Brain (organoid and tissue), 16 donors: ENCODE measurements at places on chromosomes 12 and 14.

DNA sequence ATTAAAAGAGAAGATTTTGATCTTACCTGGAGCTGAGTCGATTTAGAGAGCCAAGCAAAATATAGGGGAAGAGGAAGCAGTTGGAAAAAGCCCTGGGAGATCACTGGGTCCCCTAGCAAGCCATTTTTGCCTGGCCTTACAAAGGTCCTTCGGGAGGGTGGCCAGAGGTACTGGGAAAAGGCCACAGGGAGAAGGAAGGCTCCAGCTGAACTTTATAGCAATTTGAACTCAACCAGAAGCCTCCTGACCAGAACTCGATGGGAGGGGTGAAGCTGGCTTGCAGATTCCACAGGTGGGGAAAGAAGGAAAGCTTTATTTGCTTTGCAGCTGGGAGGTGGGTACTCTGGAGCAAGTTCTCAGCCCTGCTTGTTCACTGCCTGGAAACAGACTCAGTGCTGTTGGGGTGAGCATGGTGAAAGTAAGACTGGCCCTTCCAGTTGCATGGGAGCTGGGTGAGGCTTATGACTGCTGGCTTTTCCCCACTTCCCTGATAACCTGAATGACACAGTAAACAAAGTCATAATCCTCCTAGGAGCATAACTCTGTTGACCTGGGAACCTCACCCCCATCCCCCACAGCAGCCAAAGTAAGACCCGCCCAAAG is 855.8 kb downstream of the FSCB start:
- no peak for DNase-seq

GRCh38 chr14:43647302-43647701 is 859.8 kb downstream of the FSCB start:
- DNase-seq, result no peak

DNA sequence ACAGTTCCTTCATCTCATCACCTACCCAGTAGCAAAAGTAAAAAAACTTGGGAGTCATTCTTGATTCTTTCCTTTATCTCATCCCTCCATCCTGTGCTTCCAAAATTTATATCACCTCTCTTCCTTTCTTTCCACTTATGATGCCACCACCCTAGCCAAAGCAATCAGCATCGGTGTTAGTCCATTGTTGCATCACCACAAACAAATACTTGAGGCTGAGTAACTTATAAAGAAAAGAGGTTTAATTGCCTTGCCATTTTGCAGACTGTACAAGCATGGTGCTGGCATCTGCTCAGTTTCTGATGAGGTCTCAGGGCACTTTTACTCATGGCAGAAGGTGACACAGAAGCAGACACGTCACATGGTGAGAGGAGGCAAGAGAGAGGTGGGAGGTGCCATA is 19.8 kb upstream of the CATSPERB start:
- no peak for DNase-seq

DNA sequence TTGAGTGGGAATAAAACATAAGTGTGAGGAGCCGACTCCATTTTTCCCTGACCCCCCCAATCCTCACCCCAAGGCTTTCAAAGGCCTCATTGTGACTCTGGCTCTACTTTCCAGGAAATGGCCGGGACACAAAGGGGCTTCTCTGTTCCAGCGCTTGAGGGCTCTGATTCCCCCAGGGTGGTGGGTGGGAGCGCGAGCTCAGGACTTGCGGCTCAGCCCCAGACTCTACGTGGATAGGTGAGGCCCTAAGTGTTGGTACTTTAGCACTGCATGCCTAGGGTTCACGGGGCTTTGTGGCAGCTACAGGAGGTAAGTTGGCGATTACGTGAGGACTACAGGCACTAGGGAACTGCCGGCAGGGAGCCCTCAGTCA is 553 bp downstream of the CNPY2 start:
- DNase-seq, result peak; percentile 41

DNA sequence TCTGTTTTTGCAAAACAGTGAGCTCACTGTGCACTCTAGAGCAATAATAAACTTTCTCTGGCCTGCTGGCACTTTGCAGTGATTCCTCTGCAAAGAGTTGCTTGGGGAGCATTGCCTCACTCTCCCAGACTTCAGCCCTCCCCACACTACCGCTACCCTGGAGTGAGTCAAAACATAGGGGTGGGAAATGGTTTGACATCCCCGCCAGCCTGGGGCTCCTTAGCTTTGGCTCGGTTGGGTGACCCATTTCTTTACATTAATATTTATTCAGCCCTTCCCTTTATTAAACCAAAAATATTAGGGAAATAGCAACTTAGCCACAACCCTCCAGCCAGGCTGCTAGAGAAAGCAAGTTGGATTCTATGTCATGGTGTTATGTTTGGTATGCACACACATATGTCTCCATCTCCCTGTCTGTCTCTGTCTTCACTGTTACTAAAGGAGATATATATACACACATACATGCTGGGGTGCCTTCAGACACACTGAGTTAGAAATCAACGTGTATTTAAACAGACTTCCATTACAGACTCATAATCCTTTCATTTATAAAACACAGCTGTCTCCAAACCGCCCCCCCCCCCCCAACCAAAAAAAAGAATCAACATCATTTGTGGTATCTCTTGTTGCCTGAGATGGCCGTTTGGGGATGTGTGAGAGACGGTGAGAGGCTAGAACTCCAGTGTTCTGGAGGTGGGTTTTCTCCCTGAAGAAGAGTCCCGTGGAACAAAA is 3.4 kb upstream of the IRF2BPL start:
- DNase-seq, result no peak

DNA sequence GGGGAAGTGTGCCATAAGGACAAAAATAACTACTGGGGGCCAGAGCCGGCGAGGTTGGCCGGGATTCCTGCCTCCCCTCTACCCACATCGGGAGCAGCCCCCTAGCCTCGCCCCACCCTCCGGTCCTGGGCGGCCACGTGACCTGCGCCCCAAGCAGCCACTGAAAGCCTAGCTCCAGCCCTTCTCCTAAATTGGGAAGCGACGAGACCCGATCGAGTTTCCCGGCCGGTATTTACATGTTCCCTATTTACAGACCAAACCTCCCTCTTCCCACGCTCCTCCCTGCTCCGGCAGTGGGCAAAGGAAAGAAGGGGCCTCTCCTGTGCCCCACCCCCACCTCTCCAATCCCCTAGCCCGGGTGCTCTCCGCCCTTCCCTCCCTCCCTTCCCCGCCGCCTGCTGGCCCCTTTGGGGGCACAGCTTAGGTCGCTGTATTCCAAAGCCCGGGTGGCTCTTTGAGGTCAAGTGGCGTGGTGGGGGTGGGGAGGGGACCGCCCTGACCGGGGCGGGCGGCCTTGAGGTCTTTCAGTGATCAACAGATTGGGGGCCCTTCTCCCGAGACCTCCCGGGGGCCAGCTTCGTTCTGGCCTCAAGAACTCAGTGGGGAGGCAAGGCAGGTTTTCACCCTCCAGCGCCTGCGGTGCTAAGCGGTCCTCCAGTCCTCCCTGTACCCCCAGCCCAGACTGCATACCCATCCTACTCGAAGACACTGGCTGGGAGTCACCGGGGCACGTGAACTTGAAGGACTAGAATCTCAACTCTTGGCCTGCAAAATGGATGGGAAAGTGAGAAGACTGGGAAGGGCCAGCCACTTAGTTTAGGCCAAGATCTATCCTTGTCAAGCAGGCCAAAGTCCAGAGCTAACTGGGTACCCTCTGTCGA is 6.3 kb upstream of the CTDSP2 start:
- DNase-seq, result peak; percentile 55

- no peak for DNase-seq
Observed at GRCh38 chr12:80805106-80805505, 88.4 kb downstream of the MYF5 start.

DNA sequence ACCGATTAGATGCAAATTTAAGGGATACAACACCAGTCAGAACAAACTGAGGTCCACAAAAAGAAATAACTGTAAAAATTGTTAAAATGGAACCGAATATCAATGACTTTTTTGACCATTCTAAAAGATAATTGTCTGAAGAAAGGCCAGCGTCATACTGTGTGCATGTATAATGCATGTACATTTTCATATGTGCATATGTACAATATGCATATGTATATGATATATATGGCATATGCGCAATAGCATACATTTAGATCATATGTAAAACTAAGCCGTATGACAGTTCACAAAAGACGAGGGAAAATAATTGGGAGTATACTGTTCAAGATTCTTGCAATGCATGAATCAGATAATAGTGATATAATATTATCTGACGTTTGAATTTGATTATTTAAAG is 475.8 kb upstream of the TMEM132C start:
- peak; percentile 32 for DNase-seq

- no peak for DNase-seq
Observed at GRCh38 chr12:121511916-121512315, 68.9 kb downstream of the KDM2B start.

DNA sequence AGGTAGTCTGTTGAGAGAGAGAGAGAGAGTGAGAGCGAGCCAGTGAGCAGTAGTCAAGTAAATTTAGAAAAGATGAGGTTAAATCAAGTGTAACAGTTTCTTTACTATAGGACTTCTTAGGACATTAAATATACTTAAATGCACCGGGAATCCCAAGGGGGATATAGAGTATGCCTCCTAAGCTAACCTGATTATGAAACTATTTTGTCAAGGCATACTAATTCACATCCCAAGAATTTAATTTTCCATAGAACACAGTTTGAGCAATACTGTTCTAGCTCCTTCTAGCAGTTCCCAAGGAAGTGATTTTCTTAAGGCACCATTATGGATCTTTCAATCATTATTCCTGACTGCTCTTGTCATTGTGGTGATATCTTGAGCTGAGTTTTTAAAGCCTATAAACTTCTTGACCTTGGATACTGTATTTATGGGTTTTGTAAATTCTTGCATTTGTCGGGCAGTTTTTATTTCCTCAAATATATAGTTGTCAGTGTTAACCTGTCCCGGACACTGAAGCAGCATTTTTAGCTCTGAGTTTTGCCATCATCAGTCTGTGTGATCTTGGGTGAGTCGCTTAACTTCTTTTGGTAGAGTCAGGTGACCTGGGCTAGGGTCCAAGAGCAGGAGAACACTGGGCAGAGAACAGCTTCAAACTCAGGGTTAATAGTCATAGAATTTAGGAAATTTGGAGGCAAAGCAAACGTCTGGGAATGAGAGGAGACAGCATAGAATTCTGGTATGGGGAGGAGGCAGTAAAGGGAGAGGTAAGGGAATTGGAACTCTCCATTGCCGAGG is 196.5 kb upstream of the FRMD6 start:
- DNase-seq, result no peak

- no peak for DNase-seq
Observed at GRCh38 chr12:67747869-67748742, 99.6 kb downstream of the DYRK2 start.

GRCh38 chr12:19208456-19208855 is 78.9 kb downstream of the PLEKHA5 start:
- DNase-seq, result no peak

DNA sequence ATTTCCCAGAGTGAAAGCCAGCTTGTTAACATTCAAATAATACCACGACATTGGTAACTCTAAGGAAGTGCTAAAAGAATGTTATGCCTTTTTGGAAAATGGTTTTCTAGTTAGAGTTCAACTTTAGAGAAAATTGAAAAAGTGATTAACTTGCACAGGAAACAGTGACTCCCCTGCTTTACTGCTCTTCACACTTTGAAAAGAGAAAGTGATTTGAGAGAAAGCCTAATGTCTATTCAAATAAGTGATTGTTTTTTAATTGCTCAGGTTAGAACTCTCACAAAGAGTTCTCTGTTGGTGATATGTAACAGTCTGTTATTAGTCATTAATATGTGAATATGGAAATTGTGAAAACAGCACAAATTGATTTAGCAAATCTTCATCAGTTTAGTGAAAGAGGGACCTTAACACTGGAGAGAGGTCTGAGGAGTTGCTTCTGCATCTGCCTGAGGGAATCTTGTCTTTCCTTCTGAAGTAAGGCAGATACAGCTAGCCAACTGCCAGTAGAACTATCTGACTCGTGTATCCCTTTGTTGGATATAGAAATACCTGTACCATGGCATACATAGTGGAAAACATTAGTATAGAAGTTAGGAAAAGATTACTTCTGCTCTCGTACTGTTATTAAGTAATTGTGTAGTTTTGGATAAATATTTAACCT is 25.5 kb downstream of the ATF7IP start:
- DNase-seq, result no peak

DNA sequence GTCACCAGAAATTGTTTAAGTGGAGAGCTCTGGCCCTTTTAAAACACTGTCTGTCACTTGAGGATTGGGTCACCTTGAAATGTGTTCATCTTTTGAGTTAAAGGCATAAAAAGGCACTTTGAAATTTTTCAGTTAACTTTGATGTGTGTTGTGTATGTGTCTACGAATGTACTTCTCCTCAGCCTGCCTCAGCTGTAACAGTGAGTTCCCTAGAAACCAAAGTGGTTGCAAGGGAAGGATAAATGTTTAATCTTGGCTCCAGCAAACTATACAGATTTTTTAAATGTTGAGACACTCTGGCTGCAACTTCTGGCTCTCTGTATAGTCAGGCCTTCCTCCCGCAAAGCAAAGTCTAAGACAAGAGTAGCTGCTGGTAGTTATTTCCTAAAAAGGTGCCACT is 8.3 kb downstream of the DERA start:
- DNase-seq, result peak; percentile 64

DNA sequence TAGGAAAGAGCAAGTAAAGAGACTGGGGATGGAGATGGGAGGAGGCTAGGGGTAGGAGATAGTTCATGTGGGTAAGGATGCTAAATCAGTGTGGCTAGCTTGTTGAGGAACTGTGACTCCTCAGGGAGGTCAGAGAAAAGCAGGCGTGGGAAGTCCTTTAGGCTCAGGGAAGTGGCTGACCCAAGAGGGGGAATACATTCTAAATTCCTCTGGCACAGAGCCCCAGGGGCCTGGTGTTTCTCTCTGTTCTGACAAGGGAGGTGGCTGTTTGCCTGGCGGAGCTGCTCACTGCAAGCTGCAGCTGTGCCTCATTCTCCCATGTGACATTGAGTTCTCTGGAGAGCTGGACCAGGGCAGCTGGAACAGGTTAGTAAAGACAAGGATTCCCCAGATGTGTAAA is 152.2 kb upstream of the SLC38A2 start:
- DNase-seq, result no peak

GRCh38 chr12:58364389-58365086 is 423.2 kb downstream of the ATP23 start:
- DNase-seq, result no peak

DNA sequence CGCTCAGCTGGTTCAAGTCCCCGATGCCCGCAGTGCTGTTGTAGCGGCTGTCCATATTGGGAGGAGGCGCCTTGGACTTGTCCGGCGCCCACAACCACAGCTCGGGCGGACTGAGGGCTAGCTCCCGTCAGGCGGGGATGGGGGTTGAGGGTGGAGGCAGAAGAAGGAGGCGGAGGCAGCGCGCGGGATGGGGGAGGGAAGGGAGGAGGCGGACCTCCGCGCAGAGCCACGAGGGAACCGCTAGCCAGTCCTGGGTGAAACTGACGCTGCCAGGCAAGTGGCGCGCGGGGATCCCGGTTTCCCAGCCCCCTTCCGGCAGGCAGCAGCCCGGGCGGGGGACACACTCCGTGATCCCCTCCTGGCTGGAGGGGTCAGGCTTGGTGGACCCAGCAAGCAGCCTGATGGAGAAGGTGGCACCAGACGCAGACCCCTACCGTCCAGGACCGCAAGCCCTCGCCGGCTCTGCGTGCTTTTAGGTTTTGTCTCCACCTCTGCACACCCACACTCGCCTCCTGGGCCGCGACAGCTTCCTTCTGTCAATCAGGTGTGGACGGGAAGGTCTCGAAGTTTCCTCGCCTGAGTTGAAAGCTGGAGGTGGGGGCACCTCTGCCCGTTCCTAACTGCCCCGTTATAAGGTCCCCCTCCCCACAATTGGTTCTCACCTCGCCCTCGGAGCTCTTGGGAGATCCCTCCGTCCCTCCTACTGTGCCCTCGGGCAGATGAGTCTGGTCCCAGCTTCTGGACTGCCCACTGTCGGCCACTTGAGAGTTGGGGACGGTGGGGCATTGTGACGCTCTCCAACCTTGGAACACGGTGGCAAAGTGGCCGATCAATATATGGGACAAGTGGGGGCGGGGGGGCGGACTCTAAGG is at the start of gene CPNE8:
CPNE8 (minus strand) TSS at position 112 of the 872 bp plus-strand sequence; CDS start at position 55, 57 bp downstream.
- DNase-seq, result peak; percentile 79
